ENCODE measurements at places on chromosomes 5 and 9.

DNA sequence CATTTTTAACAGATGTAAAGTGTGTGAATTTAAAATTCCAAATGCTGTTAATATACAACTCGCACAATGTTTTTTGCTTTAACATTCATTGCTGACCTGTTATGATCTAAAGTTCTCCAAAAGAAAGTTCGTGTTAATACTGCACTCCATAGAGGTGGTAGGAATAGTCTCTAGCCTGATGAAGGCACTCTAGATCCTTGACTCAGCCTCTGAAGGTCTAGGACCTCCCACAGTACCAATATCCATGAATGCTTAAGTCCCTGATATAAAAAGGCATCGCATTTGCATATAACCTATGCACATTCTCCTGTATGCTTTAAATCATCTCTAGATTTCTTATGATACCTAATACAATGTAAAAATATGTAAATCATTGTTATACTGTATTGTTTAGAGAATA is 213.6 kb downstream of the EFNA5 start:
- no peak for DNase-seq

DNA sequence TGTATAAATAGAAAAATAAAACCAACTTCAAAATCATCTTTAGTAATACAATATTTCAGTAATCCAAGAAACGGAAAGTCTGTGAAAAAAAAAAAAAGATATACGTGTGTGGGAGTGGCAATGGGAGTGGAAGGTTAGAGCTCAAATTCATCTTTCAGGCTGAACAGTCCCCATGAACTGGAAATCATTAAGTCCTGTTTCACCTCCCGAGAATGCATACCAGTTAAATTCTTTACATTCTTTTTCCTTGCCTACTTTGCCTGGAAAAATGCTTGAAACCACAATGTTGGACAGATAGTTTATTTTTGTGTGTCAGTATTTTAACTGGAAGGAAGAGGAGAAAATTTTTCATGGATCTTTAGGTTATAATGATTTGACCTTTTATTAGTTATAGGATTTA is 166.8 kb downstream of the MUSK start:
- peak; percentile 17 for DNase-seq

DNA sequence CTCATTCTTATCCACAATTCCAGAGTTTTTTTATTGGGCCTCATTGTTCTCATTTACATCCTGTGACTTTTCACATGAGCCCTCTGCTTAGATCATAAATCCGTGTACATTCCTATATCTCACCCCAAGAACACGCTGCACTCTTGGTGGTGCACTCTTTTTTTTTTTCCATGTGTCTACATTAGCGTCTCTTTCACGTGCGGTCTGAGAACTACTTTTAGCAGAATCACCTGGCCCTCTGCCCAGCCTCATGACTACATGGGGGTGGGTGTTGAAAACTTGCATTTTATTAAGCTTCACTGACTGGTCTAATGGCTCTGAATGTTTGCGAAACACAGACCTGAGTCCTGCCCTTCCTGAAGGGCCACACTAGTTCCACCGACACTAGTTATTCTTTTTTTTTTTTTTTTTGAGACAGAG is 18.6 kb downstream of the C9orf57 start:
- no peak for DNase-seq

GRCh38 chr9:38306899-38307298 is 85.6 kb upstream of the ALDH1B1 start:
- no peak for DNase-seq

DNA sequence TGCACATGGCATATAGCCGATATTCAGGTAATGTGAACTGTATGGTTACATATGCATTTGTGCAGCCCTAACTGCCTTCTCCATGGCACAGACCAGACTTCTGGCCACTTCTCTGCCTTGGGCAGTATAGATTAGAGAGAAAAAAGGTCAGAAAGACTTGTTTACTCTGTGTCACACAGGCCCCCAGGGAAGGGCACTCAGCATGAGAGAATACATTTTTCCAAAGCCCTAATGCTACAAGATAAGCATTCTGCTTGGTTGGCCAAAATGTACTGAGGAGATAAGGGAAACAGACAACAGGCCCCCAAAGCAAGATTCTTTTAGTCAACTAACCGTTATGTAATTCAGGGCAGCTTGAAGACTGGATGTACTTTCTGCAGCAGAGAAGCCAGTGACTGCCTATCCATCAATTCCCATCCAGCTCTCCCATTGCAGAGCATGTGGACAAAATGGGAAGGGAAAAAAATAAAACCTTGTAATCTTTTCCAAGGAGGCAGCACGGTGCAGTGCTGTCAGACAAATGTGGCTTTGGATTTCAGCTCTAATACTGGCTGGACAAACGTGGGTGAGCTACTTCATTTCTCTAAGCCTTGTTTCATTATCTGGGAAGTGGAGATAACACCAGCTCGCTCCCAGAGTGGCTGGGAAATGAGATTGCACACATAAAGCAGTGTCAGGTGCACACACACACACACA is 205.9 kb downstream of the NSG2 start:
- no peak for DNase-seq

DNA sequence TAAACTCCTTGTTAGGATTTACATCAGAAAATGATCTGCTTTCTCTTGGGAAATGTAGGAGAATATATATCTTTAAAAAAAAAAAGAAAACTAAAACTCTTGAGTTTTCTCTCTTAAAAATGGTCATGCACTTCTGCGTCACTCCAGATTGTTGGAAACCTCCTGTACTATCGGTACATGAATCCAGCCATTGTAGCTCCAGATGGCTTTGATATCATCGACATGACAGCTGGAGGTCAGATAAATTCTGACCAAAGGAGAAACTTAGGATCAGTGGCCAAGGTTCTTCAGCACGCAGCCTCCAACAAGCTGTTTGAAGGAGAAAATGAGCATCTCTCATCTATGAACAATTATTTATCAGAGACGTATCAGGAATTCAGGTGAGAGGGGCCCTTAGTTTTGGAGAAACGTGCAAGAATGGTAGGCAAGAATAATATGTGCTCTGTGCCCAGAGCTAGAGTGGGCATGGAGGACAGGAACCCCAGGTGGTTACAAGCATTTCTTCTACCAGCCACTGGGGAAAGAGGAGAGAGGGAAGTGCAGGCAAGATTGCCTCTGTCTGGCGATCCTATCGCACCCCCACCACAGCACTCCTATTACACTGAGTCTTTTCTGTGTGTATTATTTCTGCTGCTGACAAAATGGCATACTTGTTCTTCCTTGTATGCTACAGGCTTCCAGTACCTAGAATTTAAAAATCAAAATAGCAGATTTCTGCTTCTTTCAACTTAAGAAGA is 41.4 kb upstream of the F2R start:
- DNase-seq, result no peak
